ENCODE measurements at places on chromosomes 1 and 21.

DNA sequence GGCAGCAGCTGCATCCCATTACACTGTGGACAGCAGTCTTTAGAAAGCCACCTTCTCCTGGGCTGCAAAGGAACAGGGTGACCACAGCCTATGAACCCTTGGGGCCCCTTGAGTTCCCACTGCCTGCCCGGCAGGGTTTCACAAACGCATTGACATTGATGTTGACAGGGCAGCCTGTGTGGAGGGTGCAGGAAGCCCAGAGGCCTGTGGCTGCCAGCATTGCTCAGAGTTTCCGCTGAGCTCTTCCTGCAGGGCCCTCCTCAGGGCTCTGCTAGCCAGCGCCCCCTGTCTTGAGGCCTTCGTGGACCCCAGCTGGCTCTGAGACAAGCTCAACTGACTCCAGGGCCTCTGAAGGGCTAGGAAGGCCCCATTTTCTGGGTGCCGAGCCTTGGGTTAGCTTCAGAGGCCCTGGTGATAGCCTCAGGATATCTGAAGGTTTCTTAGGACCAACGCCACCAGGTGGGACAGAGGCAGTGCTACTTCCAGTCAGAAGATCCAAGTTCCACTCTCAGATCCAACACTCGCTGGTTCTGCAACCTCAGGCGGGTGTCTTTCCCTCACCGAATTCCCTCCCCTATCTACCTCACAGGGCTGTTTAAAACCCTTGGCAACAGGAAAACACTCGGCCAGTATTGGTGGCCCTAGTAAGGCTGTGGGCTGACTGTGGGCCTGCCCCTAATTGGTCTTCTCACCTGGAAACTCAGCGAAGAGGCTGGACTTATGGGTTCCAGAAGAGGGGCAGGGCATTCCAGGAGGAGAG lies 27.2 kb upstream of the EPS8L3 start:
- DNase-seq = no peak

DNA sequence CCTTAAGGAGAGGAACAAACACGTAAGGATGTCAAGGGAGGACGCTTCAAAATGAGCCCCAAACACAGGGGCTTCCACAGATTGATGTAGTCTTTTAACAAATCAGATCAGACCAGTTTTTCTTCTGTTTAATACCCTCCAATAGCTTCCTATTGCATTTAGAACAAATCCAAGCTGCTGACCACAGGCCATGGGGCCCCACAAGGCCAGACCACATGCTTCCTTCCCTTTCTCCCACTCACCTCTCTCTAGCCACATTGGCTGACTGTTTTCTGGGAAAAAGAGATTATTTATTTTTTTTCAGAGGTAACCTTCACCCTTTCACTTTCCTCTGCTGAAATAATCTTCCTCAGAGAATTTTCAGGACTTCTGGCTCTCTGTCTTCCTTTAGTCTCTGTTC lies 380.6 kb downstream of the SIPA1L2 start:
- DNase-seq = no peak

DNA sequence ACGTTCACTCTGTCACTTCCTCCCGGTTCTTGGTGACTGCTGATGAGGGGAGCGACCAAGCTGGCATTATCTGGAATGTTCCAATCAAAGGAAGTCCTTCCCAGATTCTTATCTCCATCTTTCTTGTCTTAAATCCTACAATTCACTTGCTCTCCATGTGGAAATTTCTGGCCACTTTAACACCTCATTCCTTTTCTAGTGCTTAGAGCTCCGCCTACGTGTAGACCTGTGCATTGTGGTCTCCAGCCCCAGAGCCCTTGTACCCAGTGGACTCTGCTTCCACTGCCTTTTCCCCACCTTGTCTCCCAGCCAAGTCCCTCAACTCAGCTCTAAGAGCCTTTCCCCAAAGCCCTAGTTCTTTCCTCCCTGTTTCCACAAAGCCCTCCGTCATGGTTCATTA lies 12.2 kb upstream of the KLHDC7A start:
- DNase-seq = no peak

- DNase-seq = peak; percentile 90
Measured at GRCh38 chr1:230084408-230085177, 17.6 kb downstream of the GALNT2 start.

DNA sequence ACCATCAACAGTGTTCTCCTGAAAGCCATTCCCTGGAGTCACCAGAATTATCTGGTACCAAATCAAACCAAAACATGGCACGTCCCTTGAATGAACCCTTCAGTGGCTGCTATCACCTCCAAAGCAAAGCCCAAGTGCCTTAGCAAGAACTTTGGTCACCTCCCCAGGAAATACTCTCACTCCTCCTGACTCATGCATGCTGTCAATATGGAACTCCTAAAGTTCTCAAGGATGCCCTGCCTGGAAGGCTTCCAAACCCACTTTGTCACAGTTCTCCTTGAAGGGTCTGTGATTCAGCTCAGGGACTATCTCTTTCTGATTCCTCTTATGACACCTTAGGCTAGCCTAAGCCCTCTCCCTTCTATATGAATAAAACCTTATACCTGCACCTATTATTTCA lies 146.1 kb upstream of the RUNX1 start:
- DNase-seq = no peak

GRCh38 chr1:208203127-208203847 lies 40.9 kb downstream of the PLXNA2 start:
- DNase-seq = no peak

- no peak for DNase-seq
Measured at GRCh38 chr1:209657140-209657879, 5.1 kb upstream of the LAMB3 start.

GRCh38 chr1:86955678-86956077 lies 41.2 kb downstream of the HS2ST1 start:
- DNase-seq = no peak

DNA sequence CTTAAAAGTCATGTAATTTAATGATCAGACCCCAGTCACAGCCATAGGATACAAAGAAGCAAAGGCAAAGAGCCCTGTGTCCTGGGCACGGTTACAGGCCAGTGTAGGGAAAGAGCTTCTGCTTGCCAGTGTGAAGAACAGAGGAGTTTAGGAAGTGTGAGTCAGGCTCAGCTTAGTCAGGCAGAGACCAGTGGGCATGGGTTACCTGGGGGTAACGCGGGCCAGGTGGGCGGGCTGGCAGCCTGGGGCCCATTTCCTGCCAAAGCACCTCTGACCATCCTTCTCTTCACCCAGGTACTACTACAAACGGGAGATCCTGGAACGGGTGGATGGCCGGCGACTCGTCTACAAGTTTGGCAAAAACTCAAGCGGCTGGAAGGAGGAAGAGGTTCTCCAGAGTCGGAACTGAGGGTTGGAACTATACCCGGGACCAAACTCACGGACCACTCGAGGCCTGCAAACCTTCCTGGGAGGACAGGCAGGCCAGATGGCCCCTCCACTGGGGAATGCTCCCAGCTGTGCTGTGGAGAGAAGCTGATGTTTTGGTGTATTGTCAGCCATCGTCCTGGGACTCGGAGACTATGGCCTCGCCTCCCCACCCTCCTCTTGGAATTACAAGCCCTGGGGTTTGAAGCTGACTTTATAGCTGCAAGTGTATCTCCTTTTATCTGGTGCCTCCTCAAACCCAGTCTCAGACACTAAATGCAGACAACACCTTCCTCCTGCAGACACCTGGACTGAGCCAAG lies 4.7 kb downstream of the ELF3 start:
- DNase-seq = no peak

- no peak for DNase-seq
Measured at GRCh38 chr1:91621360-91621759, 120.7 kb downstream of the CDC7 start.

DNA sequence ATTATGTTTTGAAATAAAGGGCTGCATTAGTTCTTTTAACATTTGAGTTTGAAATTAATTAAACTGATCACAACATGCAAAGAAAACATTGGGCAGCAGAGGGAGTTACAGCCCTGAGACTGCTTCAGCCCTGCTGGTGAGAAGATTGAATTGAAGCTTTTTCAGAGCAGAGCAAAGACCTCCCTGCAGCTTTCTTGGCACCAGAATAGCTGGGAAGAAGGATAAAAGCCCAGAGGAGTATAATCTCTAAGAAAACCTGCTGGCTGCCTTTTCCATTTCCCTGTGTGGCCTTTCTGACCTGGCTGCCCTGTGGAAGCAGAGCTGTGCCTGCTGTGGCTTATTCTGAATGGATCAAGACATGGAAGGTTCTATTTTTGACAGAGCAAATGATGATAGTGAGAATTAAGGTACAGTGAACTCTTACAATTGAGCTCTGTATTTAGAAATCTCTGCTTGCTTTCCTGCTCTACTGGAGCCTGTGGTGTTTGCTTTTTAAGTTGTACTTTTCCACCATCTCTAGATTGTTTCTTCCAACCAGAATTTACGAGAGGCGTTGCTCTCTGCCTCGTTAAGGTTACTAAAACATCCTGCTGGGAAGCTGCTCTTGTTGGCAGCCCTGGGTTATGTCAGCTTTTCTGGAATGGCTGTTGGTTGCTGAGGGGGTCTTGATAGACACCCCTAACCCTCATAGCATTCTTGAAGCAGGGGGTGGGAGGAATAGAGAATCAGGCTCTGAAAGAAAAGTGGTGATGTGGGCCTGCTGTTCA lies 9.9 kb downstream of the SNRPE start:
- DNase-seq = peak; percentile 82

GRCh38 chr1:230317823-230318819 lies 108.0 kb downstream of the PGBD5 start:
- no peak for DNase-seq

DNA sequence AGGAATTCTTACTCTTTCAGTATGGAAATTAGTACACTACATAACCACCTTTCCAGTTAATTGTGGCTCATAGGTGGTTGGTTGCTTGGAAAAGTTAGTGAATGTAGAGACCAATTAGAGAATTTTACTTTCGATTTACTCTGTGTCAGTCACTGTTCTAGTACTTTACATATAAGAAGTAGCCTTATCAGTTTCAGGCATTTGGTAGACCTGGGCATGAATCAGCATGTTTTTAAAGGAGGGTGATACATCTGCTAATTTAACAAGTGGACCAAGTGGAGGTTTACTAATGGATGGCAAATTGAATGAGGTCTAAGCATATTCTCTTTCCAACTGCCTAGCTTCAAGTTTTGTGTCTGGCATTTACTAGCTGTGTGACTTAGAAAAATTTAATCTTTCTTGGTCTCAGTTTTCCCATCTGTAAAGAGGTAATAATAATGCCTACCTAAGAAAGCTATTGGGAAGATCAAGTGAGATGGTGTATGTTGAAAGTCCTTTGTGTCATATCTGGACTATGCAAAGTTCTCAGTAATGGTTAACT lies 1158.6 kb downstream of the PLA2G4A start:
- no peak for DNase-seq
